ENCODE measurements at places on chromosomes 7 and 10. TPM values are rescaled to one million over a fixed set of nuclear protein-coding genes. Genes with fewer than 3 reads are reported as not detected.

The TMEM176A gene
- 0.54 TPM for total RNA-seq

GRCh38 chr10:120573355-120573754 lies 116.3 kb downstream of the PLPP4 start:
- DNase-seq = no peak

DNA sequence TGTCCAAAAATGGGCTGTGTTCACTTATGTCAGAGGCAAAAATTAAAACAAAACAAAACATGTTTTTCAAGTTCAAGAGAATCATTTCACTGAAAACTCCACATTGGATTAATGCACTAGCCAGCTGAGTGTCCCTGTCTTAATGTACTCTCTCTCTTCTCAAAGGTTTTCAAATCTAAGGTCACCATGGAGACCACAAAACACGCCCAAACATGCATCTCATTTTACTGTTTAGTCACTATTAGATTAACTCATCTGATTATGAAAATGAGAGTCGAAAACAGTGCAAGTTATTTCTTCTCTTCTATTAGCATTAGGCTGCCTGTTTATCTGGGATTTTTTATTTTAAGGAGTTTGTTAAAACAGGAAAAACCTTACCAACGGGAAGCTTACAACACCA lies 70.8 kb upstream of the ASAH2 start:
- no peak for DNase-seq

DNA sequence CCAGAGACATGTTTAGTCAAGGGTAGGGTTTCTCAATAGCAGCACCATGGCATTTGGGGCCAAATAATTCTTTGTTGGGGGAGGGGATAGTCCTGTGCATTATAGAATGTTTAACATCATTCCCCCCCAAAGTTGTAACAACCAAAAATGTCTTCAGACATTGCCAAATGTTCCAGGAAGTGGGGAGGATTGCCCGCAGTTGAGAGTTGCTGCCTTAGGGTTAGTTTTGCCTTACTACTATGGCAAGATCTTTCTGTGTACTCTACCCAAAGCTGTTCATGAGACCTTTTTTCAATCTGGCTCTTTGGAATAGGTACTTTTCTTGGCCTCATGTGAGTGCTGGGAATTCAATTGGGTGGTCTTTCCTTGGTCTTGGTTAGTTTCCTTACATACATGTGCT lies 34.1 kb downstream of the SAMD8 start:
- no peak for DNase-seq

DNA sequence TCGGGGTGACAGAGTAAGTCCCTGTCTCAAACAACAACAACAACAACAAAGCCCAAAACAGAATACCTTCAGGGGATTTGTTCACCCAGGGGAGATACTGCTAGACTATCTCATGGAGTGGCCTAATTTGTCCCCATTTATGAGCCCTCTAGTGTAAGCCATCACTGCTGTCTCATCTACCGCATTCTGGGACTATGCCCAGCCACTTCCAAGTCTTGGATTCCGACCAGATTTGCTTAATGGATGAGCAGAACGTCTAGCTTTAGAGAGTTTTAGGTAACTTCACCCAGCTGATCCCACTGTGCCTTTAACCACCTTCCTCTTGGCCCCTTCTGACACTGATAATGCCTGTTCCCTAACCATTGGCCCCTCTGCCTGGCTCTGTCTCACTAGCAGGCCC lies 47.1 kb downstream of the PAPSS2 start:
- no peak for DNase-seq

The AGK gene
- 40.3 TPM for total RNA-seq

DNA sequence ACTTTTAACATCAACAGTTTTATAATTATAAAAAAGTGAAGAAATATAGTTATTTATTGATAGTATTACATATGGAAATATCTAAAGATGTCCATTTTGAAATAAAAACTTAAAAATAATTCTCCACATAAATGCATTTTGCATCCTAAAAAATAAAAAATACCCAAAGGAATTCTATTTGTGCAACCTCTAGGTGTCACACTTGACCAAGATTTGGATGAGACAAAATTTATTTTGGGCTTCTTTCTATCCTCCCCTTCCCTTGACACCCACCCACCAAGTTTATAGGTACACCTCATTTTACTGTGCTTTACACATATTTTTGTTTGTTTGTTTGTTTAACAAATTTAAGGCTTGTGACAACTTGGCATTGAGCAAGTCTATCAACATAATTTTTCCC lies 3.3 kb upstream of the THSD7A start:
- no peak for DNase-seq

- DNase-seq = no peak
Measured at GRCh38 chr10:13776861-13777311, 190.1 kb downstream of the PRPF18 start.

DNA sequence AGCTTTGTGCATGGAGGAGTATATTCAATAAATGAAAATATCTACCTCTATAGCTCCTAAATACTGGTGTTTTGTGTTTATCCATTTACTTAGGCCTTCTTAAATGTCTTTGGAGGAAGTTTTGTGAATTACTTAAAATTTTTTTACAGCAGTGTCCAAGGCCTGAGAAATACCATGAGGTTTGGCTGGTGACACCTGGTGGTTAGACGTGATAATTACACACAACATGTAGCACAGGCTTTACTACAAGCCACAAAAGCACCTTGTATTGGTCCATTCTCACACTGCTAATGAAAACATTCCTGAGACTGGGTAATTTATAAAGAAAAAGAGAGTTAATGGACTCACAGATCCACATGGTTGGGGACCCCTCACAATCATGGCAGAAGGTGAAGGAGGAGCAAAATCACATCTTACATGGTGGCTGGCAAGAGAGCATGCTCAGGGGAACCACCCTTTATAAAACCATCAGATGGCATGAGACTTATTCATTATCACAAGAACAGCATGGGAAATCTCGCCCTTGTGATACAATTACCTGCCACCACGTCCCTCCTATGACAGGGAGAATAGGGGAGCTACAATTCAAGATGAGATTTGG lies 20.6 kb downstream of the HYAL4 start:
- no peak for DNase-seq

The TRIM50 gene
- total RNA-seq = not detected

DNA sequence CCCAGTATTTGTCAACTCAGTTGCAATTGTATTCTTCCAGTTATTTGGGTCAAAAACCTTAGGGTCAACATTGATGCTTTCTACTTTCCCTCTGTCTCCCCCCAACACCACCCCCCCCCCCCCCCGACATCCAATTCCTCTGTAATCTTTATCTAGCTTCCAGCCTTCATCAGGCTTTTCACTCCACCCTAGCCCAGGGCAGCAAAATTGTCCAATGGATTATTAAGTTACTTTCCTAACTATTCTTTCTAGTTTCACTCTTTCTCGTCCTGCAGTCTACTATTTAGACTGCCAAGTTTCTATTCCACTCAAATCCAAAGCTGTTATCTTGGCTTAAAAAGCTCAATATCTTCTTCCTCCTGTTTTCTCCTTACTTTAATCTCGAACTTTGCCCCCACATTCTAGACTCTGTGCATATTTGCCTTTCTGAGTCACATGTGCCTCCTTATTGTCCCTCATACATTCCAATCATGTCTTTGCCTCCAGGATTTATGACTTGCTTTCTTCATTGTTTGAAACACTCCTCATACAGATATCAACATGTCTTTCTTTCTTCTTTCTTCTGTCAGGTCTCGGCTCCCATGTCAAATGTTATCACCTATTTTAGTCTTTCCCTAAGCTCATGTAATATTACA lies 196.6 kb upstream of the TMEM196 start:
- DNase-seq = no peak

DNA sequence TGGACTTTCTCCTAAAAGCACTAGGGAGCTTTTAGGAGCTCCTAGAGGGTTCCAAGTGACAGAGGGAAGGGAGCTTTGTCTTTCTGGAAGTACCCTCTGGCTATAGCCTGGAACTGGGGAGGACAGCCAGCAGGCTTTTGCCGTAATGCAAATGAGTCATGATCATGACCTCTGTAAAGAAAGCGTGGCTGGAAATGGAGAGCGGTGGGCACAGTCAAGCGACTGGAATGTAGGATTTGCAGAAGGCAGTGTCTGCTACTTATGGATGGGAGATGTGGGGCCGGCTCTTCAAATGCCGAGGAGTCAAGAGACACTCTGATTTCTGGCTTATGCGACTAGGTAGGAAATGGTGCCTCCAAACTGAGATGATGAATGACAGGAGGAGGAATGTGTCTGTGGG lies 34.6 kb upstream of the PLPP4 start:
- DNase-seq = no peak

DNA sequence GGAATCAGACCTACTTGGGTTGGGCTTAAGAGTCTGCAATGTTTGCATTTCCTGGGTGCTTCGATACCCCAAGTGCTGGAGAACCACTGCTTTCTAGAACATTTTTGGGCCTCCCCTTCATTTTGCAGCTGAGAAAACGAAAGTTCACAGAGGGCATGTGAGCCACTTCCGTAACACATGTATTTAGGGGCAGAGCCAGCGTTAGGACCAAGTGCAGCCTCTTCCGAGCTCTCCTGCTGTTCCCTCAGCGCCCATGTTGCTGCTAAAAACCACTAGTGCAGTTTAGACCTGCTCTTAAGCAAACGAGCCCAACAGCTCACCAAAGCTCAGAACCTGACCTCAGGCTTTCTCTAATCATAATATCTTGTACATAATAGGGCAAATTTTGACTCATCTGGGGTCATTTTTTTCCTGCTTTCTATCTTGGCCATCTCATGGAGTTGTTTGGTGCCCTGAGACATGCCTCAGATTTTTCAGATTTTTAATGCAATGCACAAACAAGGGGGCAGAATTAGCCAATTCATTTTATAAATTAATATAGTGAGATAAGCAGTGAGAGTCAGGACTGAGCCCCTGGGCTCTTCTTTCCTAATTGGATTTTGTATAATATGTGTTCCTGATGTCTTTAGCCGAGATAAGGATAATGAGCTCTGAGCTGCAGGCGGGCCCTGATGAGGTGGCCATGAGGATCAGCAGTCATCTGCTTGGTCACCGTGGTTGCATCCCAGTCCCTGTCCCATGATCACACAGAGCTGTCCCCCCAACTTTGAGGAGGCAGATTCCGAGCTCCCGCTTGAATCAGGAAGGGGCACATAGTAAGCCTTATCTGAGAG lies 12.9 kb downstream of the BAG3 start:
- DNase-seq = no peak

DNA sequence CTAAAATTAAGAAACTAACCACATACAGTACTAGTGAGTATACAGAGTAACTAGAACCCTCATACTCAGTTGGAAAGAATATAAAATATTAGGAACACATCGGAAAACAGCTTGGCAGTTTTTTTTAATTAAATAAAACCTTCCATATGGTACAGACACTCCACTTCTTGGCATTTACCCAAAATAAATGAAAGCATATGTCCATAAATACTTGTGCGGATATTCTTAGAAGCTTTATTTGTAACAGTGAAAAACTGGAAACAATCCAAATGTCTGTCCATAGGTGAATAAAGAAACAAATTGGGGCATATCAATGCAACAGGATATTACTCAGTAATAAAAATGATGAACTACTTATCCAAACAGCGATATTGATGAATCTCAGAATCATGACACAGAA lies 410.0 kb downstream of the HTR7 start:
- no peak for DNase-seq

- DNase-seq = no peak
Measured at GRCh38 chr7:79182283-79182682, 271.2 kb downstream of the MAGI2 start.

- no peak for DNase-seq
Measured at GRCh38 chr7:82567356-82567755, 123.8 kb upstream of the CACNA2D1 start.

The SEC61G gene
- 93.4 TPM for total RNA-seq

DNA sequence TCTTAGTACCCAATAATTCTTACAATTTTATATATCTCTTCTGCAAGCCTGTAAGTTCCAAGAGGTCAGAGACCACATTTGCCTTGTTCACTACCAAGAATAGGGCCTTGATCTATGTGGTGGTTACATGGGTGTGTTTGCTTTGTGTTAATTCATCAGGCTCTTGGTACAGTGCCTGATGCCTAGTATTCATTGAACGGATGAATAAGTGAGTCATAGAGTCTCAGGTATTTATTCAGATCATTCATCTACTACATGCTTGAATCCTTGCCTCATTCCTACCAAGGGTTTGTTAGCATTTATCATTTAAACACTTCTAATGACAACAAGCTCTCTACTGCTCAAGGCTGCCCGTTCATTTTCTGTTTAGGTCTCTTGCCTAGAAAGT lies 11.3 kb upstream of the SGPL1 start:
- no peak for DNase-seq

- no peak for DNase-seq
Measured at GRCh38 chr10:47283101-47283630, 16.8 kb upstream of the GDF10 start.

DNA sequence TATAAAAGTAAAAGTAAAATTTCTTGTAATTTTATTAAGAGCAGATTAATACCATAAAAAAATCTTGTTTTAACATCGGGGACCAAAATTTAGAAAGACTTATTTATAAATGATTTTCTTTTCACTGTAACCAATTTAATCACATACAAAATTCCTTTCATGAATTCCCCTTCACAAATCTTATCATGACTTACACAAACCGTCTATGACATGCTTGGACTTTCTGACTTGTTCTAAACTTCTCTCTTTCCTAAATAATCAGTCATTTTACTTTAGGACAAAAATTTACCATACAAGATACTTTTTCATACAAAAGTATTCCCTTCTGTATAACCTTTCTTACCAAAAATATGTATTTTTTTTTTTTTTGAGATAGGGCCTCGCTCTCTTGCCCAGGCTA lies 9.3 kb downstream of the CROT start:
- no peak for DNase-seq

The TAS2R4 gene
- total RNA-seq = 1.9 TPM

DNA sequence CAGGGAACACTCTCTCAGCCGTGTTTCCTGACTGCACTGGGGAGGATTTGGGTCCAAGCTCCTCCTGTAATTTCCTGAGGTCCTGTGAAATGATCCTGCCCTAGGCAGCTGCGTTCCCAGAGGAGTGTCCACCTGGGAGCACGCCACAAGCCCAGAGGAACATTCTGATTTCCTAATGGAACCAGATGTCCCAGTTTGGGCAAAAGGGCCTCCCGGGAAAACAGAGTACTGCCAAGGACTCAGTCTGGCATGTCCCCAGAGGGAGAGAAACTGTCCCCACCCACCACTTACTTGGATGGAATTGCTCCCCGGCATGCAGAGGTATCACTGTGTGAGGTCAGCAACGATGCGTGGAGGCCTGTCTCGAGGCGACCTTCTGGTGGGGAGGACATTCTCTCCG lies 34.5 kb downstream of the ASB13 start:
- no peak for DNase-seq

- no peak for DNase-seq
Measured at GRCh38 chr10:112335111-112335867, 38.6 kb upstream of the ACSL5 start.

DNA sequence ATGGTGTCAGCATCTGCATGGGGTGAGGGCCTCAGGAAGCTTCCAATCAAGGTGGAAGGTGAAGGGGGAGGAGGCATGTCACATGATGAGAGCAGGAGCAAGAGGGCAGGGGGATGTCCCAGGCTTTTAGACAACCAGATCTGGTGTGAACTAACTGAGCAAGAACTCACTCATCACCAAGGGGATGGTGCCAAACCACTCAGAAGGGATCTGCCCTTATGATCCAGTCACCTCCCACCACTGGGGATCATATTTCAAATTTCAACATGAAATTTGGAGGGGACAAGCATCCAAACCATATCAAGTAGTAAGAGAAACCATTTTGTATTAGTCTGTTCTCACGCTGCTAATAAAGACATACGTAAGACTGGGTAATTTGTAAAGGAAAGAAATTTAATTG lies 33.6 kb downstream of the THNSL1 start:
- DNase-seq = no peak
